ENCODE measurements at places on chromosomes 12 and 14.

GRCh38 chr14:71532344-71532743 is 399.9 kb upstream of the RGS6 start:
- no peaks in the 10 kb centered on the region for H3K27me3 ChIP-seq
- H3K27ac ChIP-seq, result no peak overlapping the region
- H3K4me3 ChIP-seq, result no peak overlapping the region
- H3K36me3 ChIP-seq, result no peaks in the 10 kb centered on the region
- no peak for DNase-seq

DNA sequence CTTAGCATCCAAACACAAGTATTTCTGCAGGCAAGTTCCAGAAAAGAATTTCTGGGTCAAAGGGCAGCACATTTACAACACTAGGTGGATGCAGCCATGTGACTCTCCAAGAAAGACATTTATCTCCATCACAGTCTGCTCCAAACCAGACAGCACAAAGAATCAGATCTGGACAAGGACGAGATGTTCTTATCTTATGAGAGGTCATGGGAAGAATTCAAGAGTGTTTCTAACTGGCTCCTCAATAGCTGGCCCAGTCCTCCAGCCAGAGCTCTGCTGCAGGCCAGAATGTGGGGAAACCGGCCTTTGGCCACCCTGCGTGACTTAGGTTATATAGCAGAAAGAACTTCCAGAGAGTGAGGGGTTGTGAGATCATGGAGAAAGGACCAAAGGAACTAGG is 17.4 kb downstream of the TMEM119 start:
- peaks cover 7% of the 10 kb centered on the region for H3K27me3 ChIP-seq
- DNase-seq, result no peak

DNA sequence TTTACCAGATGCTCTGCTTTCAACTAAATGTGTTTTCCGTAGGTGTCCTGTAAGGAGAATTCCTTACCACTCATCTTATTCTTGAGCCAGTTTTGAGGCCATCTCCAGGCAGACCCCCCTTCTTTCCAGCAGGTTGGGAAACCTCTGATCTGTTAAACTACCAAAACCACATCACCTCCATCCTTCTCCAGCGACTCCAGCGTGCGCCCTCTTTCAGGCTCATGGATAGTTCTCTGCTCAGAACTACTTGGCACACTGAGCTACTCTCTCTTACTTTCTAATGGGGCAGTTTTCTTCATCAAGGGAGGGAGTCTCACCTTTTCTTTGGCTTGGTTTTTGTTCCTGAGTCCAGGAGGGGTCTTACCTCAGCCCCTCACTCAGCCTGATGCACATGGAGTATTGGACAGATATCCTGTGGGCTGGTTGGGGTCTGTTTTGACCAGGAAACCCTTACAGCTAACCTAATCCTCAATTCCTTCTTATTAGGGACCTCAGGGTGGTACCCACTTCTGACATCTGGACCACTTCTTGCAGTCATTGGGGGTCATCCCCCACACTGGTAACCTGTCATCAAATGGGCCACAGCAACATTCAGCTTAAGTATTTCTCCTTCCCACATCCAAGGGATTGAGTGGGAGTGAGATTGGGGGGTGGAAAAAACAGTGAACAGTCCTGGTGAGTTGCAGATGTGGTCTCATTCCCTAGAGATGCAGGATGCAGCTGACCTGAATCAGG is 5.2 kb downstream of the DHRS2 start:
- no peaks in the 10 kb centered on the region for H3K4me1 ChIP-seq
- no peak for DNase-seq
- H3K36me3 ChIP-seq, result no peaks in the 10 kb centered on the region
- H3K27ac ChIP-seq, result no peak overlapping the region

- no peak overlapping the region for H3K4me3 ChIP-seq
- DNase-seq, result no peak
- H3K27me3 ChIP-seq, result peaks cover 15% of the 10 kb centered on the region
- H3K4me1 ChIP-seq, result peaks cover 2% of the 10 kb centered on the region
- no peaks in the 10 kb centered on the region for H3K36me3 ChIP-seq
These were observed 239.2 kb downstream of the SPTSSA start for GRCh38 chr14:34222867-34223266.

GRCh38 chr12:96501133-96501761 is 11.9 kb downstream of the CFAP54 start:
- peaks cover 38% of the 10 kb centered on the region for H3K4me1 ChIP-seq
- peak overlapping the region; percentile 79 for H3K4me3 ChIP-seq
- DNase-seq, result peak; percentile 68
- no peaks in the 10 kb centered on the region for H3K27me3 ChIP-seq
- H3K36me3 ChIP-seq, result no peaks in the 10 kb centered on the region
- peak overlapping the region; percentile 96 for H3K27ac ChIP-seq

DNA sequence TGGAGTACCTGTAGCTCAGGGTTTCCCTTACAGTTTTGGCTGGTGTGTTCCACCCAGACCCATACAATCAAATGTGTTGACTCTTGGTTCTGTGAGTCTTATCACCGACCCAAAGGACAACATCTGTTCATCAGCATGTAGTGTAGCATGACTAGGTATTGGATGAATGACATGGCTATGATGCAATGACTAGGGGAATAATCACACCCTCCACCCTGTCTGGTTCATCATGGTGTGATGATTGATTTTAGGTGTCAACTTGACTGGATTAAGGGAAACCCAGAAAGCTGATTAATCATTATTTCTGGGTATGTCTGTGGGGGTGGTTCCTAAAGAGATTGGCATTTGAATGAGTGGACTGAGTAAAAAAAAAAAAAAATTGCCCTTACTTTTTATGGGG is 311.3 kb downstream of the DPF3 start:
- H3K27me3 ChIP-seq, result peaks cover 53% of the 10 kb centered on the region
- peak overlapping the region; percentile 25 for H3K4me3 ChIP-seq
- peaks cover 25% of the 10 kb centered on the region for H3K36me3 ChIP-seq
- H3K27ac ChIP-seq, result peak overlapping the region; percentile 32
- H3K4me1 ChIP-seq, result peaks cover 17% of the 10 kb centered on the region

DNA sequence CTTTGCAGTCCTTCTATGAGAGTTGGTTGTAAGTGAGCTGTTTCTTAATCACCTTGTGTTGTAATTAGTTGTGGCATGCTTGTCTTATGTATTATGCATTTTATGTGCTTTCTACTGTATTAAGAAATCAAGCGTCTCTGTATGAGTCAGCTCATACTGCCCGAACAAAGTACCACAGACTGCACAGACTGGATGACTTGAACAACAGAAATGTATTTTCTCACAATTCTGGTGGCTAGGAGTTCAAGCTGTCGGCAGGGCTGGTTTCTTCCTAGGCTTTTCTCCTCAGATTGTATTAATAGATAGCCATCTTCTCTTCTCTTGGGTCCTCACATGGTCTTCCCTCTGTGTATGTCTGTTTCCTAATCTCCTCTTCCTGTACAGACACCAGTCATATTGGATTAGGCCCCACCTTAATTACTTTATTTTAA is 77.7 kb downstream of the FLRT2 start:
- no peaks in the 10 kb centered on the region for H3K27me3 ChIP-seq
- H3K27ac ChIP-seq, result no peak overlapping the region
- no peak for DNase-seq
- no peak overlapping the region for H3K4me3 ChIP-seq

GRCh38 chr12:80156306-80156705 is 57.0 kb downstream of the OTOGL start:
- no peak overlapping the region for H3K27ac ChIP-seq
- DNase-seq, result no peak
- H3K36me3 ChIP-seq, result peaks cover 41% of the 10 kb centered on the region
- H3K4me1 ChIP-seq, result peaks cover 30% of the 10 kb centered on the region

- peaks cover 30% of the 10 kb centered on the region for H3K4me1 ChIP-seq
- H3K27me3 ChIP-seq, result no peaks in the 10 kb centered on the region
- peak overlapping the region; percentile 95 for H3K4me3 ChIP-seq
- no peak for DNase-seq
These were observed 940 bp downstream of the MOAP1 start for GRCh38 chr14:93183596-93184317.

- peaks cover 11% of the 10 kb centered on the region for H3K27me3 ChIP-seq
- H3K4me1 ChIP-seq, result peaks cover 33% of the 10 kb centered on the region
- no peak overlapping the region for H3K27ac ChIP-seq
These were observed 45.3 kb upstream of the ATP23 start for GRCh38 chr12:57896115-57896433.

DNA sequence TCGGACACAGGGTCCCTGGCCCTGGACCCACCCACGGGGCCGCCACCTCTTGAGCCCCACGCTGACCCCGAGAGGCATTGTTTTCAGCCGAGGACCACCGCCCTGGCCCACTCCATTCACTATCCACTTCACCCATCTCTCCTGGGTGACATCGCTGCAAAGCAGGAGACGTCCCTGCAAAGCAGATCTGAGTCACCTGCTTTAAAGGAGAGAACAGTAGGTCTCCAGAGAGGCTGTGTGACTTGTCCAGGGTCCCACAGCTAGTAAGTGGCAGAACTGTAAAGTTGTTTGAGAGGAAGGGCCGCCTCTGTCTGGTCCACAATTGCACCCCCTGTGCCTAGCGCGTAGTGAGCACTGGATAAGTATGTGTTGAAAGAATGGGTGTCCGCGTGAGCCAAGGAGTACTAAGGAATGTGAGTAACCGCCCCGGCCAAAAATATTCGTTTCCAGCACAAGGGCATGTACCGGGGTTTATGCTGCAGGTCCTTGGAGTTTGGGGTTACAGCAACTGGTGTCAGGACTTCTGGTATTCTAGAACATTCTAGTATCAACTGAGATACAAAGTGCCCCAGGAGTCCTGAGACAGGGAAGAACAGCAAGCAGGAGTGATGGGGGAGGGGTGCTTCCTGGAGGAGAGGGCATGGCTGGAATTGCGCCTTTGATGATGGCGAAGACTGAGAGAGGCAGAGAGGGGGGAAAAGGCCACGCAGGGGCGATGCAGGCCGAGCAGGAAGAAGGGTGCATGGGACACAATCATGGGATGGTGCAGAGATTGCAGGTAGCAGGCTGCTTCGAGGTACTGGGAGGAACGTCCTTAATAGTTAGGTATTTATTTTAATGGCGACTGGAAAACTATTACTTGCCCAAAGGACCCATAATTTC is 91.1 kb downstream of the SCARB1 start:
- DNase-seq, result no peak
- peak overlapping the region; percentile 84 for H3K27ac ChIP-seq
- peak overlapping the region; percentile 55 for H3K4me3 ChIP-seq
- peaks cover 44% of the 10 kb centered on the region for H3K4me1 ChIP-seq

GRCh38 chr12:6607751-6608591 is 792 bp upstream of the CHD4 start:
- DNase-seq, result no peak
- peaks cover 11% of the 10 kb centered on the region for H3K36me3 ChIP-seq
- no peak overlapping the region for H3K27ac ChIP-seq
- no peak overlapping the region for H3K4me3 ChIP-seq
- peaks cover 49% of the 10 kb centered on the region for H3K4me1 ChIP-seq

DNA sequence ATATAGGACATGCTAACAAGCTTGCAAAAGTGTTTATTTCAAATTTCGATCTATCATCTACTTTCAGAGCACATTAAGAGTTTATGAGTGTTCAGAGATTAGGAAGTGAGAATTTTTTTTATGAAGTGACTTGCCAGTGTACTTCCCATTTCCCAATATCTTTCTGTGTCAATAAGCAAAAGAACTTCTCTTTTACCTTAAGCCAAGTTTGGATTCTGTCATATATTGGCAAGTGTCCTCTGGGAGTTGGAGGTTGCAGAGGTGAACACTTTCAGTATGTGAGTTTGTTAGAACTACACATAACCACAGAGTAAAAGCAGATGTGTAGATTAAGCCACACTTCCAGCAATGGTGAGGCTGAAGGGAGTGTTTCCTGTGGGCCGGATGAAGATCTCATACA is 16.6 kb upstream of the KLRF1 start:
- peak overlapping the region; percentile 30 for H3K27ac ChIP-seq
- DNase-seq, result no peak
- peaks cover 29% of the 10 kb centered on the region for H3K4me1 ChIP-seq
- no peaks in the 10 kb centered on the region for H3K36me3 ChIP-seq
- H3K4me3 ChIP-seq, result no peak overlapping the region

DNA sequence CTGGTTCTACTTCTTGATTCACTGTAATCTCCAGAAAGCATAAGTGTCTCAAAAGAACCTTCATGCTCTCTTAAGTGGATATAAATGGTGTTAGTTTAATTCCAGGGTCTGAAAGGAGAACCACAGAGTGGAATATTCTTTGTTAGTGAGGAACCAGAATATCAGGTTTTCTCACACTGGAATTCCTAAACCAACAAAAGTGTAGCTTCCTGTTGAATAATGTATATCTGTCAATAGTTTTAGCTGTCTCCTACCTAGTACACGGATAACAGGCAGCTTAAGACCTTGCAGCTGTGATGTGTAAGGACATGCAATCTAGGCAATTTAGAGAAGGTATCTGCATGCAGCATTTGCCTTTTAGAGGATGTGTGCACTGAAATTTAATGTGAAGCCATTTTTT is 24.0 kb downstream of the LRIG3 start:
- no peaks in the 10 kb centered on the region for H3K27me3 ChIP-seq
- no peaks in the 10 kb centered on the region for H3K36me3 ChIP-seq
- DNase-seq, result no peak
- H3K4me1 ChIP-seq, result no peaks in the 10 kb centered on the region
- H3K27ac ChIP-seq, result no peak overlapping the region

DNA sequence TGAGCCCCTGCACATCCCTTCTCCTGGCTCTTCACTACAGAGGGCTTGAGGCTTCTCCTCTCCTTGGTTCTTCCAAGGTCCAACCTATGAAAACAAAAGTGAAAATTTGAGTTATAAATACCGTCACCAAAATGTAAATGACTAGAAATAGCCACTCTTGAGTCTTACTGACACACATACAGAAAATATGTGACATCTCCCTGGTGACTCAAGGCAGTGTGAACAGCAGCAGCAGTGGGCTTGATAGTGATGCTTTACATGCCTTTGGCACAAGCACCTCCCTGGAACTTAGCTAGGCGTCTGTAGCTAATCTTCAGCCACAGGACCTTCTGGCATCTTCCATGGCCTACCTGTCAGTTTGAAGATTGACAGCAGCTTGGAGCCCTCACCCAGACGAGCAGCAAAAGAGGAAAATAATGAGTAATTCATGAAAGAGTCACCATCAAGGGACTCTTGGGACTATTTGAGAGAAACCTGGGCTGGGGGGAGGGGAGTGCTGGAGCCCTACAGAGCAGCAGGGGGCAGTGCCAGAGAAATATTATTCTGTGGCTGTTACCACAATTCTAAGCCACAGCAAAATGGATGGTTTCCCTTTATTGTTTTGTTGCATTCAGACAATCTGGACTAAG is 158.0 kb downstream of the KCNK10 start:
- peak overlapping the region; percentile 65 for H3K4me3 ChIP-seq
- DNase-seq, result no peak
- peaks cover 27% of the 10 kb centered on the region for H3K4me1 ChIP-seq
- H3K36me3 ChIP-seq, result peaks cover 5% of the 10 kb centered on the region
